Left hindlimb (tissue), 1 donor: ENCODE measurements at places on chromosomes 6 and 20.

GRCh38 chr6:5936631-5937030, 70.1 kb downstream of the NRN1 start:
- no peak for DNase-seq

GRCh38 chr6:36592221-36592655, 1.9 kb upstream of the SRSF3 start:
- no peak for DNase-seq

- no peak for DNase-seq
Observed at GRCh38 chr20:56316483-56316882, 42.3 kb upstream of the FAM210B start.

- no peak for DNase-seq
Observed at GRCh38 chr6:26539071-26539615, 977 bp downstream of the HMGN4 start.

- DNase-seq: no peak
Observed at GRCh38 chr6:52337633-52338290, 24.2 kb upstream of the PAQR8 start.

DNA sequence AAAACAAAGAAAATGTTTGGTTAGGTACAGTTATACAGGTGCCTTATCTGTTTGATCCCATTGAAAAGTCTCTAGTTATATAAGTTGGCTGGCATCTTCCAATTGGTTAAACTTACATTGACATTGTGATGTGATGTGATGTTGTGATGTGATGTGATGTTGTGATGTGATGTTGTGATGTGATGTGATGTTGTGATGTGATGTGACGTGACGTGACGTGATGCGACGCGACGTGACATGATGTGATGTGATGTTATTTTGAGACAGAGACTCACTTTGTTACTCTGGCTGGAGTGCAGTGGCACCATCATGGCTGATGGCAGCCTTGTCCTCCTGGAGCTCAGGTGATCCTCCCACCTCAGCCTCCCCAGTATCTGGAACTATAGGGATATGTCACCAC, 507.6 kb downstream of the HAO1 start:
- no peak for DNase-seq

- no peak for DNase-seq
Observed at GRCh38 chr6:104713982-104714381, 145.7 kb downstream of the HACE1 start.

GRCh38 chr6:12490351-12490903, 200.3 kb downstream of the EDN1 start:
- DNase-seq: no peak

DNA sequence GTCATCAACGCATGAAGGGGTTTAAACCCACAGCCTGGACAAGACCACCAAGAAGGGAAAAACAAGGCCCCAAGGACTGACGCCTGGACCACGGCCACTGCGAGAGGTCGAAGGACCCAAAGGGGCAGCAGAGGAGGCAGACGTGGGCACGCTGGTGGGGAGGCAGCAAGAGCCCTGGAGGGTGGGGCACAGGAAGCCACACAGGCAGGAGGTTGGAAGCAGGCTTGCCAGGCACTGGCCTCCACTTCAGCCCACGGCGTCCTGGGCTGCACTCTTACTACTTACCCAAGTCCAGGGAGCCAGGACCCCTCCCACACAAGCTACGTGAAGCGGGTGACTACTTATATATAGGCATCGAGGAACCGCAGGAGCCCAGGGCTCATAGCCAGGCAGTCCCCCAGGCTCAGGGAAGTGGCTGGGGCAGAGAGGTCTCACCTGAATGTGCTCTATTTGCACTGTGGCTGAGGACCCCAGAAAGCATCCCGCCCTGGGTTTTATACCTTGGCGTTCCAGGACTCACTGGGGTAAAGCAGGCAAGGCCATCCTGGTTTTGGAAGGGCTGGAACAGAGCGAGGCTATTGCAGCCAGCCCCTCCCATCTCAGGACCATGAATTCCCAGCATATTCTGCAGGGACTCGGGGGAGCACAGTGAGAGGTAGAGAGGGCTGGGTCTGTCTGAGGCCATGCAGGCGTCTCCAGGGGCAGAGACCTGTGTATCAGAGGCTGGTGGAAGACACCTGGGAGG, 113.8 kb upstream of the AFDN start:
- DNase-seq: no peak

DNA sequence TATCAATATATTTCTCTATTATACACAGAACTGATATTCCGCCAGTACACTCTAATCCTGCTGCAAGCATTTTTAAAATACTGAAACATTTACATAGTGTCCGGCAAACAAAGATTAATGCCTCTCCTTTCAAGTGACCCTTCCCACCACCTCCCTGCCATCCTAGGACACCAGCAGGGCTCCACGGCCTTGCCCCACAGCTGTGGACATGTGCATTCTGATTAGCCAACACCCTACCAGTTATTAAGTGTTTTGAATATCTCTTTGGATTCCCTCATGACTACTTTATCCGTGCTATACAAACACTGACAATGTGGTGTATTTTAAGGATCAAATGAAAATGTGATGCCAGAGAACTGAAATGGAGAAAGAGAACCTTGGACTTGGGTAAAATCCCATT, 615.1 kb downstream of the KIF16B start:
- DNase-seq: no peak

DNA sequence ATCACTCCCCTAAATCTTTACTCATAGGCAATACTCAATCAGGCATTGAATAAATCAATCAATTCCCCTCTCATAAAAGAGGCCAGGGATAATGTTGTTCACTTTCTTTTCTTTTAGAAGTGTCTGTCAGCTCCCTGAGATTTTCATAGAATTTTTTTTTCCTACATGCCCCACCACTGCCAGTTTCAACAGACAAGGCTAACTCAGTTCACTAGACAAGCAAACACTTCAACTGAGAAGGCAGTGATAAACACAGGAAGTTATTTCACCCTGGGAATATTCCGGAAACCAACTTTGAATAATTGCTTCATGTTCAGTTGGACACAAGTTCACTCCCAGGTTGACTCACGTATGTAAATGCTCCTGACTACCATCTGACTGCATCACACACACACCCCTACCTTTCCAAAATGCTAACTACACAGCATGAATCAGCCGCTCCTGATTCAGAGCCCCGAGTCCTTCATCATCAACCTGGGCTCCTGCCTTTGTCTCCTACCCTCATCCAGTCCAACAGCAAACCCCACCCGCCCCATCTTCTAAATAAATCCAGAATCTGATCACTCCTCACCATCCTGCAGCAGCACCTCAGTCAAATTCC, 143.9 kb downstream of the BCAS1 start:
- DNase-seq: peak; percentile 20

- no peak for DNase-seq
Observed at GRCh38 chr20:44835661-44836221, 25.4 kb upstream of the RIMS4 start.

DNA sequence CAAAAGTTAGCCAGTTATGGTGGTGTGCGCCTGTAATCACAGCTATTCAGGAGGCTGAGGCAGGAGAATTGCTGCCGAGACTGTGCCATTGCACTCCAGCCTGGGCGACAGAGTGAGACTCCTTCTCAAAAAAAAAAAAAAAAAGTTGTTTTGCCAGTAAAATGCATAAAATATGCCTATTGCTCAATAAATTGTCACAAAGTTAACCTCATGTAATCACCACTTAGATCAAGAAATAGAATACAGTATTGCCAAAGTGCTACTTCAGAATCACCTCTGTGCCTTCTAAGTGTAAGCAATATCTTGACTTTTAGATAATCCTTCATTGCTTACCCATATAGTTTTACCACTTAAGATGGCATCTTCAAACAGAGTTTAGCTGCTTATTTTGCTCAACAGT, 80.7 kb downstream of the TRMT11 start:
- no peak for DNase-seq

DNA sequence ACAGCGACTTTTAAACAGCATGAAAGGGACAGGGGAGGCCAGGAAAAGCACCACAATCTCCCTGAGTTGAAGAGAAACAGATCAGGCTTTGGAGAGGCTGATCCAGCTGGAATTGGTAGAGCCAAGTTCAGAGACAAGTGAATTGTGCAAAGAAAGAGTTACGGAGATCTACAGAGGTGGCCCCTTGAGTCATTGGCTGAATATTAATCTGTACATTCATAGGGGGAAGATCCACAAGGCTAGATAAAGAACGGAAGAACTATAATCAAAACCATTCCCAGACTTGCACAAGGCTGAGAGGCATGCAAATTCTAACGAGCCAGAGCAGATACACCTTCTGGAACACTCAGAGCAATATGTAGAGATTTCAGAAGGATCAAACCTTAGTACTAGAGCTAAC, 14.2 kb upstream of the FOXQ1 start:
- DNase-seq: no peak

GRCh38 chr6:71478834-71479541, 190.4 kb downstream of the OGFRL1 start:
- no peak for DNase-seq

- DNase-seq: no peak
Observed at GRCh38 chr6:27053738-27054137, 193.8 kb upstream of the PRSS16 start.

DNA sequence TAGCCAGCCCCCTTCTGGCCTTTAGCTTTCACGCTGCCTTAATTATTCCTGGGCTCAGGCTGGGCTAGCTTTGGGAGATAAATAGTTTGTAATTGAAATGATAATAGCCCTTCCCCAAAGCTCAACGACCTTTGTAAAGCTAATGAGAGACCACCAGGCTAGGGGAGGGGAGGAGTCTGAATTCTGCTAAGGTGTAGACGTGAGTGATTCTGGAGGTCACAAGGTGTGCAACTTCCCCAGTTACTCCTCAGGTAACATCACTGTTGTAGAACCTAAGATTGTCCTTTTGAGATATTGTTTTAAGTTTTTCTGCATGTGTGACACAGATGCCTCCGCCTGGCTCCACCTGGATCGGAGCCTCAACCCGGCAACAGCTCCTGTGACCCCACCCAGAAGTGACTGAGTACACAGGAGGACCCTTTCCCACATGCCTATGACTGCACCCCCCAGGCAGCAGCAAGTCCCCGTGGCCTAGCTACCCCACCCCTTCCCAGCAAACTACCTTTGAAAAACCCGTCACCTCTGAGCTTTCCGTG, 5.8 kb upstream of the GPR31 start:
- DNase-seq: no peak

- no peak for DNase-seq
Observed at GRCh38 chr20:11296951-11297350, 620.7 kb upstream of the BTBD3 start.

DNA sequence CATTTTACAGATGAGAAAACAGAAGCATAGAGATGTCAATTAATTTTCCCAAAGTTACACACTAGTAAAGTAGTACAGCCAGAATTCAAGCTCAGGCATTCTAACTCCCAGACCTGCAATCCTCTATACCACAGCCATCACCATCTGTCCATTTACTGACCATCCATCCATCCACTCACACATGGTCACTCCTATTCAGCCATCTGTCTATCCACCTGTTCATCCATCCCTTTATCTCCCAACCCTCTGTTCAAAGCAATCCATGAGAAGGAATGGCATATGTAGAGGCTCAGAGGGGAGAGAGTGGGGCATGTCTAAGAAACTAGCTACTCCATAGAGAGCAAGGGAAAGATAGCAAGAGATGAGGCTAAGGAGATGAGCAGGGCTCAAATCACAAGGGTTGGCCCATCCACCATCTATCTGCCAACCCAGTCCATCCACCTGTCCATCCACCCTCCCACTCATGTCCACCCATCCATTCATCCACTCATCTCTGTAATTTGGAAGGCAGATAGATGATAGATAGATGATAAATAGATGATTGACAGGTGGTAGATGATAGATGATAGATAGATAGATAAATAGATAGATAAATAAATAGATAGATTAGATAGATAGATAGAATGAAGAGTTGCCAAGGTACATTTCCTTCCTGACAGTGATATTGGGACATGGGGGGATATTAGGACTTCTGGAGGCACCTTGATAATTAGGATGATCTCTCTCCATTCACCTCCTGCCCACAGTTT, 12.2 kb upstream of the C6orf132 start:
- no peak for DNase-seq

- DNase-seq: no peak
Observed at GRCh38 chr6:104326173-104327001, 533.3 kb downstream of the HACE1 start.
